Stimulated activated CD4-positive, alpha-beta T cell treated with anti-CD3 and anti-CD28 coated beads, Interleukin-1b, Interleukin-23, amount 100 ng/mL, for 24 hours (primary cell): ENCODE measurements at places on chromosomes 11 and 22.
A peak's percentile ranks its signal among the peaks of the same experiment; 100 is the strongest.

GRCh38 chr11:108647701-108648527 is 17.0 kb upstream of the DDX10 start:
- peak; percentile 30 for DNase-seq

GRCh38 chr11:94184362-94184761 is 55.7 kb downstream of the PANX1 start:
- DNase-seq = no peak

GRCh38 chr11:76362716-76363115 is 18.2 kb downstream of the THAP12 start:
- no peak for DNase-seq

DNA sequence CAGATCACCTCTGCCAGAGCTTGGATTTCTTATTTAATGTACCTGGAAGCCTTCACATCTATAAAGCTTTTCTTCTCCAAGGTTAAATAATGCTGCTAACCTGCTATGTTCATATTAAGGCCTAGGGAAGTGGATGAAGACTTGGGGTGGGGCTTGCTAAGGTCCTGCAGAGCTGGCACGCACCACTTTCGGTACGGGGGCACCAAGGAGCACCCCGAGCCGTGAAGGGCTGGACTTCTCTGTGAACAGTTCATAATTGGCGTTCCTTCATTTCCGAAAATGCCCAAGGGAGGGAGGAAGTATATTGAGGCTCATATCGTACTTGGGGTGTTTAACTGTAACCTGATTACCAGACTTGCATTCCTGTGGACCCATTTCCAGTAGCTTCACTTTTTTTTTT is 59.6 kb downstream of the ST14 start:
- DNase-seq = no peak

GRCh38 chr22:44461614-44462013 is 36.4 kb downstream of the RTL6 start:
- DNase-seq = no peak

DNA sequence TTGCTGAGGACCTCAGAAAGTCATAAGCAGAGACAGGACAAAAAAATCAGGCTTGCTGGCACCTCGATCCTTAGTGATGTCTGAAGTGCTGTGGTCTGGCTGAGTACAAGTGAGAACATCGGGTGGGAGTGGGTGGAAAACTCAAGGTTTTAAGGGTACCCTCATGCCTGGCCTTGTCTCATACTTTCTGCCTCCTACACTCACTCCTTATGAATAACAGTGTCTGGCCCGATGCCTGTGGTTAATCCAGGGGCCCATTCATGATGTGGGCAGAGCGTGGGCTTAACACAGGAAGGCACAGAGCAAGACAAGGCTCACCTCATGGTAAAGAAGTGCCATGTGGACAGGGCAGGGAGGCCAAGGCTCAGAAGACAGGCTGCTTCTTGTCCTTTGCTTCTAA is 11.0 kb upstream of the UCP3 start:
- peak; percentile 39 for DNase-seq

DNA sequence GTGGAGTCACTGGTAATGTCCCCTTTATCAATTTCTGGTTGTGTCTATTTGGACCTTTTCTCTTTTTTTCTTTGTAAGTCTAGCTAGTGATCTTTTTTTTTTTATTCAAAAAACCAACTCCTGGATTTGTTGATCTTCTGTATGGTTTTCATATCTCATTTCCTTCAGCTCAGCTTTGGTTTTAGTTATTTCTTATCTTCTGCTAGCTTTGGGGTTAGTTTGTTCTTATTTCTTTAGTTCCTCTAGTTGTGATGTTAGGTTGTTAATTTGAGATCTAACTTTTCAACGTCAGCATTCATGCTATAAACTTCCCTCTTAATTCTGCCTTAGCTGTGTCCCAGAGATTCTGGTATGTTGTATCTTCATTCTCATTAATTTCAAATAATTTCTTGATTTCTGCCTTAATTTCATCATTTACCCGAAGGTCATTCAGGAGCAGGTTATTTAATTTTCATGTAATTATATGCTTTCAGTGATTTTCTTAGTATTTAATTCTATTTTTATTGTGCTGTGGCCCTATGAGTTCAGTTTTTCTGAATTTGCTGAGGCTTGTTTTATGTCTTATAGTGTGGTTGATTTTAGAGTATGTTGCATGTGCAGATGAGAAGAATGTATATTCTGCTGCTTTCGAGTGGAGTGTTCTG is 29.0 kb downstream of the PI4KA start:
- no peak for DNase-seq

DNA sequence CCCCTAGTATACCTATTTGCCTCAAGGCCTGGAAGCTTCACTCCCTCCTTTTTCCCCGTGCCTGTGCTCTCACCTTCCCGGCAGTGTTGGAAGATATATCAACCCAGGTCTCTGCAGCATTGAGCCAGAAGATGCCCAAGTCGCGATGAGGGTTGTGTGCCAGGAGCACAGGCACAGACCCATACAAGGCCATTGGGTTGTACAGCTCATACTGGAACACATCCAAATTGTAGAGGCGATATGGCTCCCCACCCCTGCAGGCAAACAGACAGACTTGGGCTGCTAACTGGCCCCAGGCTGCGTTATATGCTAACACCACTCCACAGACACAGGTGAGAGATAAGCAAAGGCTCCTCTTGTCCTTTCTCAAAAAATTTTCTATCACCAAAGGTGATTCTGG is 10.7 kb upstream of the B3GAT3 start:
- DNase-seq = no peak

GRCh38 chr11:22703040-22703439 is 36.6 kb downstream of the GAS2 start:
- no peak for DNase-seq

GRCh38 chr22:46569055-46569847 is 31.8 kb upstream of the CELSR1 start:
- DNase-seq = no peak

GRCh38 chr22:50310031-50310722 is 2.7 kb upstream of the PLXNB2 start:
- no peak for DNase-seq

- no peak for DNase-seq
Observed at GRCh38 chr11:64649291-64649697, 58.3 kb downstream of the SLC22A12 start.

DNA sequence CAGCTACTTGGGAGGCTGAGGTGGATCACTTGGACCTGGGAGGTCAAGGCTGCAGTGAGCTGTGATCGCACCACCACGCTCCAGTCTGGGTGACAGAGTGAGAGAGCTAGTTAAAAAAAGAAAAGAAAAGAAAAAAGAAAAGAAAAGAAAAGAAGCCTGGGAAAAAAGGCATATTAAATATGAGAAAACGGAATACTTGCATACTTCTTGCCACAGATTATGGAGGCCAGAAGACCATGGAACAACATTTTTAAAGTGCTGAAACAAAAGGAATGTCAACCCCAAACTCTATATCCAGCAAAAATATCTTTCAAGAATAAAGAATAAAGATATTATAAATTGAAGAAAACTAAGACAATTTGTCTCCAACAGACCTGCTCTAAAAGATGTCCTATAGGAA is 191.9 kb downstream of the EFCAB6 start:
- no peak for DNase-seq

DNA sequence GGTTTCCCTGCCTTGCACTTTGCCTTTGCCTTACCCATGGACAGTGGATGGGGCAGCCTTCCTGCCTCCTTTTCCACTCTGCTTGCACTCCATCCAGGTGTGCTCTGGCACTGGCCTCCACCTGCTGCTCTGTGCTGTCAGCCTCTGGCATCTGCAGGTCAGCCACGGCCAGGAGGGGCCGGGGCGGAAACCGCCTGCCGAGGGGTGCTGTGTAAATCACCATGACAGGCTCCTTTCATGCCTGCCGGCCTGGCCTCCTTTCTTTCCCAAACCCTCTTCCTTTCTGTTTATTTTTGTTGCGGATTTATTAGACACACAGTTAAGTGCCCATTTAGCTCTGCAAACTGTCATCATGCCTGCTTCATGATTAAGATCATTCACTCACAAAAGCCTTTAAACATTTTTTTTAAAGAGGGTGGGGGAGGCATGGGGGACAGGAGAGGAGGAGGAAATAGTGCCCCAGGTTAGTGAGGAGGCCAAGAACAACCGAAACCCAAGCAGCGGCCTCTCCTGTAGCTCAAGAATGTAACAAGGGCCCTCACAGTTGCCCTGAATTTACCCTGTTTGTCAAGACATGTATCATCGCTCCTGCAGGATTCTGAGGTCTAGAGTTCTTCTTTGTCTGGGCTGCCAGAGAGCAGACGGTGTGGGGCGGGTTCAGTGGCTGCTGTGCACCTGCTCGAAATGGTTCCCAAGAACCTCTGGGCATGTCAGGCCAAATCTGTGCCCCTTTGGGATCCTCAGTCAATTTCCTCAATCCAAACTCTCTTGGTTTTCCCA is 83.3 kb downstream of the BARX2 start:
- no peak for DNase-seq

DNA sequence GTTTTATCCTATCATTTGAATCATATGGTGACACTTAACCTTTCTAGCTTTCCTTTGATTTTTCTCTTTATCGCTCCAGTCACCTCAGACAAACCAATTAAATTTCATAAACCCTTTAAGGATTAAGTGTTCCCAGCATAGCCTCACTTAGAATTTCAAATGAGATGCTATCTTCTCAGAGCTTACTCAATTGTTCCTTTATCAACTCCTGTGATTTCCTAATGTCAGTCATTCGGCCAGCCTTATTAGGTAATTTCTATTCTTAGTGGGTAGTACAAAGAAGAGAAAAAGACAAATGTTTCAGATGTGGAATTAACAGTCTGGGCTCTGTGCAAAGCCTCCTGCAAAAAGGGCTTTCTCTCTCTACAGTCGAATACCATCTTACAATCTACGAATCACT is 77.1 kb upstream of the CCDC90B start:
- DNase-seq = no peak

DNA sequence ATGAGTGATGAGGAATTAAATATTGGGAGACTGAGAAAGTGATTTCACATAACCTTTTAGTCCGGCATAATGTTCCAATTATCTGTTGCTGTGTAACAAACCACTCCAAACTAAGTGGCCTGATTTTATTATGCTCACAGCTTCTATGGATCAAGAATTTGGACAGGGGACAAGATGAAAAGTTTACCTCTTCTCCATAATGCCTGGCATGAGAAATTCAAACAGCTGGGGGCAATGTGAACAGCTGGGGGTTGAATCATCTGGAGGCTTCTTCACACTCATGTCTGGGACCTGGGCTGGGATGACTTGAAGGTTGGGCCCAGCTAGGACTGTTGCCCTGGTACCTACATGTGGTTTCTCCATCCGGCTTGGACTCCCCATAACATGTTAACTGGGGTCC is 99.4 kb upstream of the DRD2 start:
- no peak for DNase-seq

- DNase-seq = no peak
Observed at GRCh38 chr22:50315289-50316113, 8.1 kb upstream of the PLXNB2 start.

- DNase-seq = no peak
Observed at GRCh38 chr11:2137202-2138067, 1.8 kb downstream of the IGF2 start.

DNA sequence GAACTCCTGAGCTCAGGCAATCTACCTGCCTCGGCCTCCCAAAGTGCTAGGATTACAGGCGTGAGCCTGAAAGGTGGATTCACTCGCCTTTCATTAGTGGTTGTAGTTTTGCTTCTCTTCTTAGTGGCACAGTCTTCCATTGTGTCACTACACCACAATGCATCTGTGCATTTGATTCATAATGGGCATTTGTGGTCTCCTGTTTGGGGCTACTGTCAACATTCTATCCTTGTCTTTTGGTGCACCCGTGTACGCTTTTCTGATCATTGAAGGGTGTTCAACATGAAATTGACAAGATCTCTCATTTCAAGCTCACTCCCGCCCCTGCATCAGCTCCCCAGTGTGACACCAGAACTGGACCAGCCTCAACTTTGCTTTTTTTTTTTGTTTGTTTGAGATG is 2.0 kb upstream of the SYT12 start:
- DNase-seq = no peak

- DNase-seq = no peak
Observed at GRCh38 chr11:13105237-13105844, 96.2 kb downstream of the RASSF10 start.

DNA sequence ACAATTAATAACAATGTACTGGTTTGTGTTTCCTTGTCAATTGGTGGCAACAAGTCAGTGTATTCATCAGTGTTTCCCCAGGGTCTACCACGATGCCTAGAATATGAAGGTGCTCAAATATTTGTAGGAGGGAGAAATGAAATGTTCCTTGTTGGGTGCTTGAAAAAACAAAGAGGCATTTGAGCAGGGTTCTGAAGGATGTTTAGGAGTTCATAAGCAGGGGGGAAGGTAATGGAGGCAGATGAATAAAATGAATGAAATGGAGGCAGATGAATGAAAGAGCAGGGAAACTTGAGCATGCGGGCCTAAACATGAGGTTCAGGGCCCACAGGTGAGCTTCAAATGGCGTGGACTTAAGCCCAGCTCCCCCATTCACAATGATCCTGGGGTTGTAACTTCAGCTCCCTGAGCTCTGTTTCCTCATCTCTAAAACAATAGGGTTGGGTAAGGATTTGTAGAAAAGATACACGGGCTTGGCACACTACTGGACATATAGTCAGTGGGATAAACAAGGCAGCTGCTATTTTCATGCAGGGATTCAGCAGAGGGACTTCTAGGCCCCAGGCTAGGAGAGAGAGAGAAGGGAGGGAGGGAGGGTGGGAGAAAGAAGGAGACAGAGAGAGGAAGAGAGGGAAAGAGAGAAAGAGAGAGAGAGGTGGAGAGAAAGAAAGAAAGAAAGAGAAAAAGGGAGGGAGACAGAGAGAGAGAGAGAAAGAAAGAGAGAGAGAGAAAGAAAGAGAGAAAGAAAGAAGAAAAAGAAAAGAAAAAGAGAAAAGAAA is 73.7 kb downstream of the MN1 start:
- no peak for DNase-seq

GRCh38 chr11:117564321-117564720 is 232.7 kb downstream of the DSCAML1 start:
- DNase-seq = no peak

DNA sequence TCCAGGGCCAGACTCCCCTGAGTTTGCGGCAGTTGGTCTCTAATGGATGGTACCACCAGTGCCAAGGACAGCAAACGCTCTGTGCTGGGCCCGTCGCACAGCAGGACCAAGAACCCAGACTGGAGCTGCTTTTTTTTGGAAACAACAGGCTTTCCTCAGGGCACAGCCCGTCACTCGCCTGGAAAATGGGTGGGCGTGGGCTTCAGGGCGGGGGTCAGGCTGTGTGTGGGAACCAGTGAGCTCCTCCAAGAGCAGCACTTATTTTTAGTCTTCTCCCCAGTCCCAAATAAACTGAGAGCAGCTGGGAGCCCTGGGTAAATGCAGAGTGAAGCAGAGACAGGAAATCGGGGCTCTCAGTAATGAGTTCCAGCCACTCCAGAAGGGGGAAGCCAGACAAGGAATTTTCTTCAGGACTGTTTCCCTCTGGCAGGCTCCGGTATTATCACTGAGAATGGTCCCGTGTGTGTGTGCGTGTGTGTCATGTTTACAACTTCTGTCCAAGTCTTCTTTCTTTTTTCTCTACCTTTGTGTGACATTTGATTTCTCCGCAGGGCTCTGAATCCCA is 63.0 kb downstream of the PPFIBP2 start:
- DNase-seq = no peak

- no peak for DNase-seq
Observed at GRCh38 chr11:693887-694562, 997 bp downstream of the DEAF1 start.

- no peak for DNase-seq
Observed at GRCh38 chr22:36280379-36280778, 27.4 kb downstream of the APOL1 start.

GRCh38 chr22:24178502-24179440 is 2.5 kb upstream of the SUSD2 start:
- no peak for DNase-seq
